ENCODE measurements at places on chromosomes 4 and X.

DNA sequence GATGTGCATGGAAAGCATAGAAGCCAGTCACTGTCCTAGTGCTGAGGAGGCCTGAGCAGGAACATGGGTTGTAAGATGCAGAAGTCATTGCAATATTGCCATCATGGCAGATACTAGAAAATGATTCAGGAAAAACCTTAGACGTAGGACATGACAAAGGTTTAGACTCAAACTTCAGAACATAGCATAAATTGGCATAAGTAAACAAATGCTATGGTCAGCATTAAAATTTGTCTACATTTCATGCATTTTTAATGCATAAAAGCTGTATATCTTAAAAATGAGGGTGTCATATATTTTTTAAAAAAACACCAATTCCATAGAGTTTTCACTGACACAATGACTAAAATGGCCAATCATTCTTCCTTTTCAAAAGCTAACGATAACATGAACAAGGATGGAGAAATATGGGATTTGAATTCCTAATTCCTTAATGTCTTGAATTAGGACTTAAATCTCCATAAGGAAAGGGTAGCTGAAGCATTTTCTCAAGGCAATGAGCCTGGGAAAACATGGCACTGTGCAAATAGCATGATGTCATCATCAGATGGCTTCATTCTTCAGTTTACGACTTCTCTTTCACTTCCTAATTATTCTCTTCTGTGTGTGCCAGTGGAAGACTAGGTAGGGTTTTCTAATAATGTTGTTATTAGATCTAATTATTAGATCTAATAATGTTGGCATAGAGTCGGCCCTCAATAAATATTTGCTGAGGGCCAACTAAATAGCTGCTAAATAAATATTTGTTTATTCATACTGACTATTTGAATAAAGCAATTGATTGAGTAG, 125.1 kb upstream of the FRG1 start:
- no peak for DNase-seq

DNA sequence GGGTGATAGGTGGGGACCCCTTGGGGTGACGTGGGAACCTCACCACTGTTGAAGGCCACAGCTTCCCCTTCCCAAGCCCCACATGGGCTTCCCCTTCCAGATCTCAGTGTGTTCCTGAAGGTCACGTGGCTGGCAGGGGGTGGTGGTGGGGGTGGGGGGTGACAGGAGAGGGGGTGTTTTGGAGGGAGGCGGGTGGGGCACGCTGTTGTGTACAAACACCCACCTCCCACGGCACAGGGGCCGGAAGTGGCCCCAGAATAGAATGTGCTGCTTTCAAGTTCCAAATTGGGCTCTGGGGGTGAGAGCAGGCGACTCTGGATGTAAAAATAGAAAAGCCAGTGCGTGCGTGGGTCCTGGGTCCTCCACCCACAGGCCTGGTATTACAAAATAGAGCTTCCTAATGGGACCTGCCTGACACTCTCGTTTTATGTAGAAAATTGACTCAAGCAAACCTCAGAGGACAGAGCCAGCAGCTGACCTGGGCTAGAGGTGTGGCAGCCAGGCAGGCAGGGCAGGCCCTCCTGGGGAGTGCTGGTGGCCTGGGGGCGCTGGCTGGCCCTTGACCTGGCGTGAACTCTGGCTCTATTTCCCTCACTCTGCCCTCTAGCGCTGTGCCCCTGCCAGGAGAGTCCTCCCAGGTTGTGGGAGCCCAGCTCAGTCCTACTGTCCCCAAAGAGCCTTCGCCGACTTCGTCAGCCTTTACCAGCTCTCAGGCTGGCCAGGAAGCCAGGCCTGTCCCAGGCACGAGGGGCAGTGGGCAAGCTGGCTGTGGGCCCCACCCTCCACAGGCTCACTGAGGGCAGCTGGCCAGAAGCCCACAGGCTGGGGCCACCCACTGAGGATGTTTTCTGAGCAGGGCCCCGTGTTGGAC, 5.4 kb upstream of the SH3BP2 start:
- DNase-seq: peak; percentile 41

GRCh38 chrX:10387011-10387410, 230.2 kb downstream of the CLCN4 start:
- DNase-seq: no peak

DNA sequence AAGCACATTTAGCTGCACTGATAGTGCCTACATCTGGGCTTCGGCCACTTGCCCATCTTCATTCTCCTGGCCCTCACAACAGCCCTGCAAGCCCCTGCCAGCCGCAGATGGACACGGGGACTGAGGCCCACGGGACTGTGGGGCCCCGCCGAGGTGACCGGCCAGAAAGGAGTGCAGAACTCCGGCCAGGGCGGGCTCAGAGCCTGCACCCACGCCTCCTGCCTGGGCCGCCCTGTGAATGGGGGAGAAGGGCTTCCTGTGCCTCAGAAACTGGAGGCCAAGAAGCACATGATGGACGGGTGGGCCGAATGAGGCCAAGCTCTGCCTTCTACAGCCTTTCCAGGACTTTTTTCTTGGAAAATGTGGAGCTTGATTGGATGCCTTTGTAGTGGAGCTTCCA, 35.7 kb upstream of the HGFAC start:
- no peak for DNase-seq

GRCh38 chr4:1910643-1911042, 39.5 kb downstream of the NSD2 start:
- peak; percentile 9 for DNase-seq

GRCh38 chr4:14110407-14110806, 482.9 kb upstream of the BOD1L1 start:
- no peak for DNase-seq

DNA sequence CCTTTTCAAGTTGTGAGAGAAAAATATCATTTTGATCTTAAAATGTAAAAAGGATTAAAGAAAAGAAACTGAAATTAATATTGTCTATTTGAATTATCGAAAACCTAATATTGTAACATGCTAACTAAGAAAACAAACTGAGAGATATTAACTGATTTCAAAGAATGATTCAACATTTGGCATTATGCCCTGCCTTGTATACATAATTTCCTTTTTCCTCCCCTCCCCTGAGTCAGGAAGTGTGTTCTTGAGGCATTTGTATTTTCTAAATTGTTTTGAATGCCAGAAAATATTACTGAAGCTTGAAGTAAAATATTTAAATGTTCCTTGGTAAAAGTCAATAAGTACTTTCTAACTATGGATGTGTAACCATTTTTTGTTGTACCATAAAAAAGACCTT, 49.4 kb downstream of the RPS6KA3 start:
- DNase-seq: no peak

DNA sequence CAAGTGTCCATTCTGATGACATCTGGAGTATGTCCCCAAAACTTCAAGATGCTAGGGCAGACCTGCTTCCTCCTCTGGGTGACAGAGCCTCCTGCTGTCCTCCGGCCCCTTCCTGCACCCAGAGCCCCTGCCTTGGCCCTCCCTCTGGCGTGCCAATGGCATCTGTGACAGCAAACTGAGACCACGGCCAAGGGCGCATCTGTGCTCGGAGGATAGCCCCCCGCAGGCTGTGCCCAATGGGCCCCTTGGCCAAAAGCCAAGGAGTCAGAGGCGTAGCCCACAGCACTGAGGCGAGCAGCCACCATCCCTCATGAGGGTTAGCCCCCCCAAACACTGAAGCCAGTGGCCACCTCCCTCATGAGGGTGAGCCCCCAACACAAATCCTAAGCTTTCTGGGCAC, 7.9 kb downstream of the LRPAP1 start:
- DNase-seq: no peak

DNA sequence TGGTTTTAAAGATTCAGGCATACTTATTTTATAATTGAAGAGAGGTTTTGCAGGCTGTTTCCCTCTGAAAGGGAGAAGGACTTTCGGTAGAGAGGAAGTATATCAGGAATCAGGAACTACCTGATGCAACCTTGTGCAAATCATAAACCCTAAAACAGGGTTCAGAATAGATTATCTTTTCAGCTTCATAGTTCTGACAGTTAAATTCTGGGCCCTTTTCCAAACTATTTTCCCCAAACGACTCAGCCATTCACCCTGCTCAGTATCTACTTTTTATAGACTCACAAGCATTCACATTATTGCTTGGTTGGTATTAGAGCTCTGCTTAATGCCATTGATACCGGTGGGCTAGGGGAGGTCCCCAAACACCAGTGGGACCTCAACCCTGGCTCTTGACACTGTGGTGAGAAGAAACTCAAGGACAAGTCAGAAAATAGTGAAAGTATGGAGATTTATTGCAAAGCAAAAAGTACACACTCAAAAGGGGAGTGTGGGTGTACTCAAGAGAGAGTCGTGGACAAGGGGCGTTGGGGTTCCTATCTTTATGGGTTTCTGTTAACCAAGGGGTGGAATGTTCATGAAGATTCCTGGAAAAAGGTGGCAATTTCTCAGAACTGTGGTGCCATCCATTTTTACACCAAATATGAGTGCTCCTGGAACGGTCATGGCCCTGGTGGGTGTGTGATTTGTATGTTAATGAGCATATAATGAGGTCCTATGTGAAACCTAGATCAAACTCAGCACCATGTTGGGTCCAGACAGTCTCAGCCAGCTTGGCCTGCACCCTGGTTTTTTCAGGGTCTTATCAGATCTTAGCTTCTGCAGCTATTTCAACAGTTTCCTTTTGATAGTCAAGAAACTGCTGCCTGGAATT, 238.3 kb downstream of the DCLK2 start:
- DNase-seq: no peak
